ENCODE measurements at places on chromosomes 5 and 9.

- no peak for DNase-seq
These were observed 68.6 kb upstream of the RNF130 start for GRCh38 chr5:180140079-180140554.

DNA sequence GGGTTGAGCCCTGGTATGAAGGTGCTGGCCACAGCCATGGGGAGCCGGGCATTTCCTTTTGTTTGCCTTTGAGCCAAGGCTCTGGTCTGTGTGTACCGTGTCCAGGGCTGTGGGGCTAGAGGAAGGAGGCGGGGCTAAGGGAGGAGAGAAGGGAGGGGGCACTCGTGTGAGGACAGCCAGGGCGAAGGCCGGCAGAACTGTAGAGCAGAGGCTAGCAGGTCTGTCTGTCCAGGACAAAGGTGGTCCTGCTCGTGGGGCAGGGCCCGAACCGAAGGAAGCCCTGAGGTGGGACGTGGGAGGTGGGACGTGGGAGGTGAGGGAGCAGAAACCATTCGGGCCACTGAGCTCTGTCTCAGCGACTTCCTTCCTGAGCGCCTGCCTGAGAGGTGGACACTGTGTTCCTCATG is 41.3 kb upstream of the TESK1 start:
- DNase-seq = no peak

- no peak for DNase-seq
These were observed 10.5 kb upstream of the ZNF354A start for GRCh38 chr5:178740921-178741320.

GRCh38 chr5:72035831-72036230 is 71.4 kb upstream of the MAP1B start:
- no peak for DNase-seq

DNA sequence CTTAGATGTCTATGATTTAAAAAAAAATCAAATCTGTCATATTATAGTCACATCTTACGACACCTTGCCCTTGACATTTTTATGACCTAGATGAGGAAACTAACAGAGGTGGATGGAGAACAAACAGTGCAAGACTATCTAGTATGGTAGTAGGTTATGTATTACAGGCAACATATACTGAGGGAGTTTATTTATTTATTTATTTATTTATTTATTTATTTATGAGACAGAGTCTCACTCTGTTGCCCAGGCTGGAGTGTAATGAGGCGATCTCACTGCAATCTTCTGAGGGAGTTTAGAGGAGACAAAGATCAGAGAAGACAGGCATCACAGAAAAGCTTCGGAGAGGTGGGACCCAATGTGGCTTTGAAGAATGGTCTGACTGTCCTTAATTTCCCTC is 4.5 kb upstream of the PBX3 start:
- no peak for DNase-seq

DNA sequence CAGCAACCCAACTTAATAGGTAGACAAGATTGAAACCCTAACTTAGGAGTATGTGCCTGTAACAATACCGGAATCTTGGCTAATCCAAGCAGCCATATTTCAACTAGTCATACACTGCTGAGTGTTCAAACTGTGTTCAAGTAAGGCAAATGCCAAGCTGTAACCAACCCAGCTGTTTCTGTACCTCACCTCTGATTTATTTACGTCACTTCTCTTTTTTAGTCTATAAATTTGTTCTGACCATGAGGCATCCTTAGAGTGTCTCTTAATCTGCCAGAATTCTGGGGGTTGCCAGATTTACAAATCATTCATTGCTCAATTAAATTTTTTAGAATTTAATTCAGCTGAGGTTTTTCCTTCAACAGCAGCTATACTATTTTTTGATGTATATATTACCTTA is 723.2 kb downstream of the CDH18 start:
- DNase-seq = no peak

DNA sequence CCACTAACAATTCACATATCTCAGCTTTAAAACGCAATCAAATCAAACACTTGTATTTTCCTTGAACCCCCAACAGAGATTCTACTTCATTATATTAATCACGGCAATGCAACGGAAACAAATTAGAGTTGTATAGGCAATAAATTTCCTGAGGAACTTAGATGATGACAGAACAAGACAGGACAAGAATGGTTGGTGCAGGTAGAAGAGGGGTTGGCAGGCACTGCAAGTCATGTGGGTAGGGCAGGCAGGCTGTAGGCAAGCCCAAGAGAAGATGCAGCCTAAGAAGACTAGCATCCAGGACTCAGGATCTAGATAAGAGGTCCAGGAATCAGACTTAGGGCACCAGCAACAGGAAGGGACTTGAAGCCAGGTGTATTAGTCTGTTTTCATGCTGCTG is 16.6 kb upstream of the FEM1C start:
- no peak for DNase-seq

DNA sequence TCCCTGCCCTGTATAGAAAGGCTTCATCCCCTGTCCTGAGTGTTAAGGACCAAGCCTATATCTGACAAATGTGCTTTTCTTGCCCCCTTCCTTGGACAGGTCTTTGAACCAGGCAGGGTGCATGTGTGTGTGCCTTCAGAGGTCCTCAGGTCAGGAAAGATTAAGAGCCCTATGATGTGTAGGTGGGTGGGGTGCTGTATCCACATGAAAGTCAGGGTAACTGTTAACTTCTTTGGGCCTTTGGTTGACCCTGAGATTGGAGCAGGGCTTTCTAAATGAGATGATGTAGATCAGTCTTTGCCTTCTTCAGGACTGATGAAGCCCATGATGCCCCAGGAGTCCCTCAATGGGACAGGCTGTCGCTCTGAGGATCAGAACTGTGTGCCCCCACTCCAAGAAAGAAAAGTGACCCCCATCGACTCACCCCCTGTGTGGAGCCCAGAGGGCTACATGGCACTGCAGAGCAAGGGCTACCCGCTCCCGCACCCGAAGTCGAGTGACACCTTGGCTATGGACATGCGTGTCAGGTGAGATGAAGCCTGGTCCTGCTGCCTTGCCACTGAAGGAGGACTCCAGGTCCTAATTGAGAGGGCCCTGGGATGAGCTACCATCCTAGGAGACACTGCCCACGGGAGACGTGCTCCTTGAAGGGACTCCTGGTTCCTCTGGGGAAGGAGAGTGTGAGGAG is 29.4 kb upstream of the POMT1 start:
- no peak for DNase-seq

DNA sequence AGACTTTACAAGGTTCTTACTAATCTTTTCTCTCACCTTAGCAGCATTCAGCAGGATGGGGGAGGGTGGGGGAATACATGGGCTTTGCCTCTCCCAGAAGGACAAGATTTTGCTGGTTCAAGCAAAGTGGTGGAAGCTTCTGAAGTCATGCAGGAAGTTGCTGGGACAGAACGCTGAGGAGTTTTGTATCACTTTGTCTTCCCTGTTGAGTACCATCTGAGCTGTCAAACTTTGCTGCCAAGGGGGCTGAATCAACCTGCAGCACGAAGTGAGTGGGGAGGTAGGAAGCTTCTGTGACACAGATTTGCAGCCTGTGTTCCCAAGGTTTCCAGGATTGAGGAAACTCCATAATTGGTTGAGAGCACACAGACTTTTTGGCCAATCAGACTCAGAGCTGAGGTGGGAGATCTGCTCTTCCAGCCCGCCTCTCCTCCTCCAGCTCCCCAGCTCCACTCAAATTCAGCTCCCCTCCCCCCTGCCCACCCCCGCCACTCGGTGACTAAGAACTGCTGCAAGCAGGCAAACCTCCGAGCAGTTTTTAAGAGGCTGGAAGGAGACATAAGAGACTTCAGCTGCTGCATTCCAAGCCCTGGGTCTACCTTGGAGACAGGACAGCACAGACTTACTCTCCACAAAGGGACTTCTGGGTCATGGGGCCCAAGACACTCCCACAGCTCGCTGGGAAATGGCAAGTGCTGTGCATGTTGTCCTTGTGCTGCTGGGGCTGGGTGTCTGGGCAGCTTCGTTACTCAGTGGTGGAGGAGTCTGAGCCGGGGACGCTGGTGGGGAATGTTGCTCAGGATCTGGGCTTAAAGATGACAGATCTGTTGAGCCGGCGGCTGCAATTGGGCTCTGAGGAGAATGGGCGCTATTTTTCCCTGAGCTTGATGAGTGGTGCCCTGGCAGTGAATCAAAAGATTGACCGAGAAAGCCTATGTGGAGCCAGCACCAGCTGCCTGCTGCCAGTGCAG is at the start of gene PCDHGC5:
Gene PCDHGC5 (plus strand): TSS at position 491 of the 971 bp plus-strand sequence. CDS start 160 bp downstream, at position 651.
- DNase-seq = no peak

- DNase-seq = no peak
These were observed 17.3 kb downstream of the ADGRD2 start for GRCh38 chr9:124467410-124468060.

GRCh38 chr5:172800088-172800551 is 29.1 kb upstream of the DUSP1 start:
- DNase-seq = no peak

- DNase-seq = no peak
These were observed 26.0 kb downstream of the JMY start for GRCh38 chr5:79261897-79262296.

GRCh38 chr5:95216136-95216955 is 68.5 kb downstream of the MCTP1 start:
- no peak for DNase-seq

GRCh38 chr9:125986966-125987365 is 239.8 kb downstream of the PBX3 start:
- no peak for DNase-seq

DNA sequence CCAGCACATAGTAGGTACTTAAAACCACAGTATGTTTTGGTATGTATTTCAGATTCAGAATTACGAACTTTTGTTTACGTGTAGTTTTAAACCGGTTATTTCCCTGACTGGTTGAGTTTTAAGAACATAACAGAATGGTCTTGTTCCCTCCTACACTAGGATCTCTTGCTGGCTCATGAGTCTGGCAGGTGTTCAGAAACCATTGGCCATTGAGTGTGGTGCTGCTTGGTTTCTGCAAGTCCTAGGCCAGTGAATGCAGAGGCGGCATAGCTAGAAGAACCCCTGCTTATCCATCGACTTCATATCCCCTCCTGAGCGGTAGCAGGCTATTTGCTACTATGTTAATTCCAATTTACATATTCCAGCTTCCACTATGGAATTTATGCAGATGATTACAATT is 65.6 kb downstream of the GPR21 start:
- DNase-seq = no peak

DNA sequence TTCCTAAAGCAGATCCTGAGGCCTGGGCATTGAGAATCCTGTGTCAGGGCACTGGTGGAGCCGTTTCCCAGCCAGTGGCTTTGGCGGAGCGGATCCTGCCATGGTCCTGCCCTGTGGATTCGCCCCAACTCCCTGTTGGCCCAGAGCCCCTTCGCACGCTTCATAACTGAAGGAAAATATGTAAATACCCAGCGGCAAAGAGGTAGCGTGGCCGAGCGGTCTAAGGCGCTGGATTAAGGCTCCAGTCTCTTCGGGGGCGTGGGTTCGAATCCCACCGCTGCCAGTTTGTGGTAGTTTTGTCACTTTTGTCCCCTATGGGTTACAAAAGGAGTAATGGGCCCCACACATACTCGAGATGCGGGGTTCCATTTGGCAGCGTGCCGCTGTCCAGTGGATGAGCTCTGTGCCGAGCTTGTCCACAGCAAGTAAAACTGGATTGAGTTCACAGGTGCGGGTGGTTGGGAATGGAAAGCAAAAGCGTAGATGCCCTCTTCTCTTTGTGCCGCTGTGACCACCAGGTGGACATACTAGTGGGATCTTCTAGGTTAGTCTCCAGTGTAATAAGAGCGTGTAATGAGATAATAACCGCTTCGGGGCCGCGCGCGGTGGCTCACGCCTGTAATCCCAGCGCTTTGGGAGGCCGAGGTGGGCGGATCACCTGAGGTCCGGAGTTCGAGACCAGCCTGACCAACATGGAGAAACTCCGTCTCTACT is 17.3 kb downstream of the TRIM7 start:
- no peak for DNase-seq

- no peak for DNase-seq
These were observed 10.9 kb upstream of the SLC24A2 start for GRCh38 chr9:19799784-19800183.

DNA sequence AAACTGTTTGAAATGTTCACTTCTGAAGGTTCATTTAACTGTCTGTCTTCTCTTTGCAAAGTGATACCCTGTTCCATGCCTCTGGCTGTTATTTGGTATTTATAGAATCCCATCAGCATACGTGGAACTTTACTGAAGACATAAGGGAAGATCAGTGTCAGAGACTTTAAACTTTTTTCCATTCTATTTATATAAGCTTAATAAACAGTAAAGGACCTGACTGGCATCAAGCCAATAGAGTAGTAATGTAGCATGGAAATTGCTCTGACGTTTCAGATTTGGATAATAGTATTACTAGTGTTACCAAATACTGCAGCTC is 94.9 kb upstream of the MINAR2 start:
- DNase-seq = no peak

GRCh38 chr9:106733828-106734380 is 129.1 kb upstream of the ZNF462 start:
- no peak for DNase-seq

DNA sequence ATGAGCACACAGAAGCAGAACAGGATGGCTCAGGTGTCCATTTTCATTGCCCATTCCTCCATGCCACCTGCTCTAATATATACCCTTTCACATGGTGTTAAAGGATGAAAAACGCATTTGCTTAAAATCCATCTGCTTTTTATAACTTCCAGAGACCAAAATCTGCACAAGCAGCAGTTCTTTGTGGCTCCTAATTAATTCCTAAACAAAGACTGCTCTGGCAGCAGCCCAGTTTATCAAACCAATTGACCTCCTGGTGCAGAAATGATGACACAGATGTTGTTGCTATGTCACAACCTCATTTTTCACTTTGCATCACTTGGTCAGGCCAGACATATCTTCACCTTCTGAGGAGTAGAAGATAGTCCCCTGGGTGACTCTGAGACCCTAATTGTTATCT is 141.2 kb downstream of the ASTN2 start:
- no peak for DNase-seq

GRCh38 chr9:112439825-112440224 is 46.8 kb upstream of the KIAA1958 start:
- DNase-seq = no peak

GRCh38 chr5:124908581-124909451 is 162.4 kb upstream of the ZNF608 start:
- no peak for DNase-seq

- no peak for DNase-seq
These were observed 60.4 kb downstream of the HMCN2 start for GRCh38 chr9:130325921-130326320.
